CD4-positive, alpha-beta T cell treated with Interleukin-12 subunit alpha and Interleukin-12 subunit beta, for 1 hour (primary cell): ENCODE measurements at places on chromosomes 11 and 22.

DNA sequence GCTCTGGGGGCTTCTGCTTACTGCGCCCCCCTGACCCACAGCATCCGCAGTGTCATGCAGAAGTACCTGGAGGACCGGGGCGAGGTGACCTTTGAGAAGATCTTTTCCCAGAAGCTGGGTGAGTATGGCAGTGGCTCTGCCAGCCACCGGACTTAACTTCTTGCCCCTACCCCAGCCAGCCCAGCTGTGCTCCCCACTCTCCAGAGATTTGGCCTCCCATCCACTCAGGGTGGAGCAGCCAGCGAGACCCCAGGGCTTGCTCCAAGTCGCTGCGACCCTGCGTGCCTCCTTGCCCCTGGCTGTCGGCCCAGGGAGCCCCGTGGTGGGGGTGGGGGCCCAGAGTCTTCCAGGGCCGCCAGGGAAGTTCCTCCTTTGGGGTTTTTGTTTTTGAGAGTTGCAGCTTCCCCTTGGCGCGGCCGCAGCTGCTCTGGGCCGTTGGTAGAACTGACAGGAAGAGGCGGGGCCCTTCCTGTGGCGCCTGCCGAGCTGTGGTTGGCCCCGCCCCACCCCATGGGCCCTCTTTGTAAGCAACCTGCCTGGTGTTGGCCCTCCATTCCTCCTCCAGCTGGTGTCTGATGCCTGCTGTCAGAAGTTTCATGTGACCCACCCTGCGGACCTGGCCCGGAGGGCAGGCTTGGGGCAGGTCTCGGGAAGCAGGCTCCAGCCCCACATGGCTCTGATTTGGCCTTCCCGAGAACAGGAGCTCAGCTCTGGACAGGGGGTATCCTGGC is 11.1 kb downstream of the GRK2 start:
- DNase-seq, result peak; percentile 94

GRCh38 chr11:117071344-117071787 is 26.9 kb downstream of the SIK3 start:
- no peak for DNase-seq

DNA sequence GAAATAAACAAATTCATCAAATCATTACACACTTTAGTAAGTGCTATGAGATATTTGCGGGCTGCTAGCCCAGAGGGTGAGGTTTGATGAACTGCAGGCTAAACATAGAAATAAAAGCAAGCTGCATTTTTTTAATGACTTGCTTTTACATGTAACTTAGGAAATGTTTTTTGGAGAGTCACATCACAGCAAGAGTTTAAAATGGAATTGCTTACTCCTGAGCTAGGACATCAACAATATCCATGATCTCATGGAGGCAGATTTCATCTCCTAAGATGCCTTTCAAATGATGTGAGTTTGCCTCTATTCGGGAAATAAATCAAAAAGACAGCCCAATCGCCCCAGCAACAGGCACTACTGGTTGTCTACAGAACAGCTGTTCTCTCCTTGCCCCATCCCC is 73.4 kb upstream of the CD44 start:
- DNase-seq, result no peak

- DNase-seq, result no peak
Observed at GRCh38 chr11:31050061-31050765, 319.3 kb downstream of the DCDC1 start.

GRCh38 chr11:117909611-117910382 is 19.4 kb downstream of the TMPRSS13 start:
- DNase-seq, result no peak

DNA sequence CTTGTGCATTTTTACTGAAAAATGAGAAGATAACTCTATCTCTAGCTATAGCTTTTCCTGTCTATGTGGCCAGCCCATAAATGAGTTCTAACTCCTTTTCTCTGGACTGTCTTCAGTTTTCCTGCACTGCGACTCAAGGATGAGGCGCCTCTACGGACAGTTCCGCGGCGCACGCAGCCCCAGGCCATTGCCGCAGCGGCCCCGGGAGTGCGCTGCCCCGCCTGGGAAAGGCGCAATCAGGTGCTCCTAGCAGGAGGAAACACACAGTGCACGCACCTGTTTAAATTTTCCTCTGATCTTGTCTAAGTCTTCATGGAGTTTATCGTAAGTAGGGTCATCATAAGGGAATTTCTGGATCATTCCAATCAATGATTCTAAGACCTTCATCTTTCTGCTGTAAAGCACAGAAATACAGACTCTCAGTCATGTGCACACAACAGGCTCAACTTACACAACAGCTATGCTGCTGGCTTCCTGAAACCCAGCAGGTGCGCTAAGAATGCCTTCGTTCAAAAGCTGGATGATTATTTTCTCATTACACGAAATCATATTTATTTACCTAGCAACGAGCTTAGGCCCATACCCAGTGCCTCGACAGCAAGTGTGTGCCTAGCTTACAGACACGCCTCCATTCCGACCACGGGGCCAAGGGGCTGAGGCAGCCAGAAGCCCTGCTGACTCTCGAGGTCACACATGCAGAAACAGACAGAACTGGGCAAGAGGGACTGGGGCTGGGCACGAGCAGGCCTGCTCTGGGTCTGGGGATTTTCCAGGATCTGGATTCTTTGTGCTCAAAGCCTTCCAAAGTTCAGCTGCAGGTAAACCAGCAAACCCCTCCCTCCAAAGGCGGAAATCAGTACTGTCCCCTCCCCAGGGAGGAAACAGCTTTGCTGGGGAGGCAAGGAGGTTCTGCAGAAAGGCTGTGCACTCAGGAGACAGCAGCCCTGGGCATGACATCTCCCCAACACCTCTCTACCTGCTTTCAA is 7.2 kb downstream of the LTO1 start:
- no peak for DNase-seq

DNA sequence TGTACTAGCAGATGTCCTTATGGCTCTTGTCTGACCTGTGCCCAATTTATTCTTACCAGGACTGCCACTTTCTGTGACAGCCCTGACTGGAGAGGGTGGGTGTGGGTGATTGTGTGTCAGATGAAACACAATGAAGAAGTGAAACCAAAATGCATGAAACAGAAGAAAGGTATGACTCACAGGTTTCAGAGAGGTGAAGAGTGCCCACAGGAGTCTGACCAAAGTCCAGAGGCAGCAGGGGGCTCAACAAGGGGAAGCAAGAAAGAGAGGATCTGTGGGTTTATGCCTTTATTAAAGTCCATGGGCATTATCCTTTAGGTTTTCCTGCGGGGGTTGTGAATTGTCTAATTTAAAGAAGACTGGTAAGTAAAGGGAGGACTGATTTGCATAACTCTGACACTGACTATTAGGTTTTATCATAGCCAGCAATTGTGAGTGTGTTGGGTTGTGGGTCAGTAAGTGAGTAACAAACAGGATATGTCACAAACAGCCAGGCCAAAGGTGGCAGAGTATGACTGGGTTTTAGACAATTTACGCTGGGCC is 3.9 kb upstream of the OR4C6 start:
- no peak for DNase-seq

- peak; percentile 14 for DNase-seq
Observed at GRCh38 chr11:11987503-11988022, 20.9 kb downstream of the DKK3 start.

- DNase-seq, result no peak
Observed at GRCh38 chr22:31075961-31076360, 5.2 kb upstream of the SMTN start.

DNA sequence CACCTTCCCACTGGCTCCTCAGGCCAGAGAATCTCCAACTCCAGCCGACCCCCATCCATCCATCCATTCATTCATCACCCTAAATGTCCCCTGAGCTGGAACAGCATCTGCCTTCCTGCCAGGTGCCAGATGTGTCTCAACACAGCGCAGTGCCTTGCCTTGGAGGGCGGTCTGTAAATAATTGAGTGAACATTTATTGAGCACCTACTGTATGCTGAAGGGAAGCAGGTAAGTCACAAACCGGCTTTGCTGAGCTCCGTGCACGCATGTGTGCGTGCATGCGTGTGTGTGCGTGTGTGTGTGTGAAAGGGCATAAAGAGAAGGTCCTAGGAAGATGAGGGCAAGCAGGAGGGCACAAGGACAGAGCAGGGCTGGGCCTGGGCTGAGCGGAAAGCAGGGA is 10.2 kb downstream of the KCNJ4 start:
- no peak for DNase-seq

DNA sequence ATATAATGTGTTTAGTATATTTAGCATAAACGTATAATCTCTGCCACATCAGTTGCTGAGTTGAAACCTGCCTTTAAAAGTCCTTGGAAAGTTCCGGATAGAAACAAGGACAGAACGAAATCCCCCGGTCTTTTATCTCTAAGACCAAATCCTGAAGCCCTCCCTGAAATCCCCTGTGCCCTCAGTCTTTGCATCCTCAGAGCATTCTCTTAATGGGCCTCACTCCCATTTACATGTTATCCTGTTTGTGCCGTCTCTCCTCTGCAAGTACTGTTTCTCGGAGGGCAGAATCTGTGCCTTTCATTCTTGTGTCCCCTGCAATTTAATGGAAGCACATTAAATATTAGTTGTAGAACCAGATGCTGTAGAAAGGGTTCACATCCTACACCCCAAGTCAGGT is 56.0 kb downstream of the ZNRF3 start:
- DNase-seq, result no peak

DNA sequence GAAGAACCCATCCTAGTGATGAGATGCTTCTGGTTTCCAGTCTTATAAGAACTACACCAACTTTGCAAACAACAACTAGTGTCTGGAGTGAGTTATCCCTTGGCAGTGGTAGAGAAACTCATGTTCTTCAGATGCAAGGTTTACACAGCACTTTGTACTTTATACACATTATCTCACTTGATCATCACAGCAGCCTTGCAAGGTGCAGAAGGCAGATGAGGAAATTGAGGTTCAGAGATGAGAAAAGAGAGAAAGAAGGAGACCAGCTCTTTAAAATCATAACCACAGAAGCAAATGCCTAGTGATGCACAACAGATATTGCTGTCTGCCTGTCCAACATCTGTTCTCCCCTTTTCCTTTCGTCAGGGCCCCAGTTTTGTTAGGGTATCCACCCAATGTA is 16.7 kb upstream of the CD44 start:
- peak; percentile 43 for DNase-seq

- DNase-seq, result peak; percentile 33
Observed at GRCh38 chr11:86800076-86800959, at the start of gene PRSS23. TSS of gene PRSS23 (plus strand) at chr11:86800542. CDS start at chr11:86807644, 7,102 bp downstream.

- DNase-seq, result no peak
Observed at GRCh38 chr22:44403166-44403565, 90.4 kb upstream of the SHISAL1 start.

GRCh38 chr11:3015796-3016195 is 23.7 kb upstream of the NAP1L4 start:
- DNase-seq, result no peak

- no peak for DNase-seq
Observed at GRCh38 chr11:1792461-1792860, 28.7 kb upstream of the CTSD start.

DNA sequence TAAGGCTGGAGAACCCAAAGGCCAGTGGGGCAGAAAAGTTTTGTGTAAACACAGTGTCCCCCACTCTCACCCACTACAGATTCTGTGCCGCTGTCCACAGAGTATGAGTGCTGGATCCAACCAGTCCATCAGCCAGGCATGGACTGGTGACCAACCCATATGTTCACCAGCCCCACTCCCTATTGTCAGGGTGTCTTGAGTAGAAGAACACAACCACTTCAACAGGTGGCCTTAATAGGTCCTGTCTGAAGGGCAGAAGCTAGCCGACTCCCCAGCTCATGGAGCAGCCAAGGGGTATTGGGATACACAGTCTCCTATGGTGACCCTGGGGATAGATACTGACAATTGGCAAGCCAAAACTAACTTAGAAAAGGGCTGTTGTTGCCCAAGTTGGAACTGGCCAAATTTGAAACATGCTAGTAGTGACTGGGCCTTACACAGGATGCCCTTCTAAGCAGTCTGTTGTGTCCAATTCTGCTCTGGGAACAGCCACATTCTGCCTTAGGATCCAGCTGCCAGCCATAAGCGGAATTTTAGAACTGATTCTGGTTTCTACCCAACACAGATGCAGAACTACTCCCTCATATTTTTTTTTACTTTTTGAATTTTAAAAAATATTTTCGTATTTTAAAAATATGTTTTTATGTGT is 19.8 kb upstream of the PGM2L1 start:
- no peak for DNase-seq

GRCh38 chr11:123264431-123264780 is 69.4 kb upstream of the CLMP start:
- no peak for DNase-seq

- DNase-seq, result no peak
Observed at GRCh38 chr11:8721609-8722500, 39.3 kb downstream of the RPL27A start.

DNA sequence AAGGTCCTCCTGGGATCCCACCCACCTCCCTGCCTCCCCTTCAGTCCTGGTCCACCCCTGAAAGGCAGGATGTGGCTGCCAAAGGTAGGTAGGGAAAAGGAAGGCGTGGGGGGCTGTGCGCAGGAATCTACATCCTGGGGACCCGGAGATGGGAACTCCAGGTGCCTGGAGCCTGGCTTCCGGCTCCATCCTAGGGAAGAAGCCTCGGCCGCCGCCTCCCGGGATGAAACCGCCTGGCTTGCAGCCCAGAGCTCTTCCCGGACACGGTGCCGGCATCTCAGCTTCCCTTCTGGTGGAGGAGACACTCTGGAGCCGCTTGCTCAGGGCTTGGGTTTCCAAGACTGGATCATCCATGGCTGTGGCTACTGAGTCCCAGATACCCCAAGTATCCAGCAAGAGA is 33.3 kb upstream of the PDGFB start:
- DNase-seq, result no peak

DNA sequence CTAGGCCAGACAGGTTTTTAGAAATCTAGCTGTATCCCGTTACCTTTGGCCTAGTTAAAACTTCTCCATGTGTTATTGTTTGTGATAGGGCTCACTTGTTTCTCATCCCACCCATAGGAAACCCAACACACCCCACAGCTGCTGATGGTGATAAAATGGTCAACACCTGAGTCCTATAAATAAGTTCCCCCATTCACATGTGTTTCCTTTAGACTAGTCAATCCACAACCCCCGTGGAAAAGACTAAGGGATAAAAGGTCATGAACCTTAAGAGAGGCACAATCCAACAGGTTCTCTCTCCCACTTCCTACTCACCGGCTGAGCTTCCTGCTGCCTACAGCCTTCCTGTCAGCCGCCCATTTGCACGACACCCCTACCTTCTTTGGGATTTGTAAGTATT is 768.4 kb downstream of the JRKL start:
- no peak for DNase-seq

GRCh38 chr22:43151251-43152002 is at the start of gene TSPO:
TSS of gene TSPO (plus strand) at chr22:43151559. CDS start at chr22:43159239, 7,680 bp downstream.
- DNase-seq, result peak; percentile 70

GRCh38 chr11:63180536-63180935 is 36.5 kb upstream of the SLC22A24 start:
- DNase-seq, result no peak

GRCh38 chr11:117467770-117468169 is 140.1 kb downstream of the CEP164 start:
- no peak for DNase-seq

DNA sequence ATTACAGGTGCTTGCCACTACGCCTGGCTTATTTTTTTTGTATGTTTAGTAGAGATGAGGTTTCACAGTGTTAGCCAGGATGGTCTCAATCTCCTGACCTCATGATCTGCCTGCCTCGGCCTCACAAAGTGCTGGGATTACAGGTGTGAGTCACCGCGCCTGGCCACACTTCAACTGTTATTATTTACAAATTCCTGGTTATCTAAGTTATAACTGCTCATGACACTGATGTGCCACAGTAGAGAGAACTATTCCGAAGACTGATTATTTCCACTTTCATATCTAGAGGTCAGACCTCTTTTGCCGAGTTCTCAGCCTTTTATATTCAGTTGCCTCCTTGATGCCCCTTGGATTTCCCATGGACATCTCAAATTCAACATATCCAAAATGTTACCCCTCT is 3.9 kb upstream of the NUP160 start:
- no peak for DNase-seq
